Hypothalamus (tissue), 51 donors: ENCODE measurements at places on chromosomes 11 and 22.

GRCh38 chr22:22408731-22409696 lies 99.5 kb downstream of the ZNF280B start:
- DNase-seq = no peak

DNA sequence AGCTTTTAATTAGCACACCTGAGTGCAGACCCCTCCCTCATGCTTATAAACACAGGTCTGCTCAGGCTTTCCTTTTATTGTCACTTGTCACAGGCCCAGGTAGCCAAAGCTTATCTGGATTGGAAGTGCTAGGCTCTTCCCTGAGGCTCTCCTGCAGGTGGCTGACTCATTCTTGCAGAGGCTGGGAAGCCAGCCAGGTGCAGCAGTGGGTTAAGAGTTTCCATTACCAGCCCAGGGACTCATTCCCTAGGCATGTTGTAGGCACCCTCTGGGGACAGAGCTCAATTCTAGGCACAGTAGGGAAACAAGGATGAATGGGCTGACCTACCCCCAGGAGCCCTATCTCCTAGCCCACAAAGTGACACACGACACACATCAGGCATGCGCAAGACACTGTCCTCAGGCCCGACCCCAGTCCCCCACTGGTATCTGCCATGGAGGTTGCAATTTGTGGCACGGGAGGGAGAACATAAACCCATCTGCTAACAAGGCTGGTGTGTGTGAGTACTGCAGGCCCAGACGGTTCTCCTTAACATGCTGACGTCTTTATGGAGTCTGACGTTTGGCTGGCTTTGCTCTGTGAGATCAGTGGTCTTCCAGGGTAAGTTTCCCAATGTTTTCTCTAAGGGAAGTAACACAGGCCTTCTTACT lies 94.2 kb downstream of the ABTB2 start:
- DNase-seq = no peak

DNA sequence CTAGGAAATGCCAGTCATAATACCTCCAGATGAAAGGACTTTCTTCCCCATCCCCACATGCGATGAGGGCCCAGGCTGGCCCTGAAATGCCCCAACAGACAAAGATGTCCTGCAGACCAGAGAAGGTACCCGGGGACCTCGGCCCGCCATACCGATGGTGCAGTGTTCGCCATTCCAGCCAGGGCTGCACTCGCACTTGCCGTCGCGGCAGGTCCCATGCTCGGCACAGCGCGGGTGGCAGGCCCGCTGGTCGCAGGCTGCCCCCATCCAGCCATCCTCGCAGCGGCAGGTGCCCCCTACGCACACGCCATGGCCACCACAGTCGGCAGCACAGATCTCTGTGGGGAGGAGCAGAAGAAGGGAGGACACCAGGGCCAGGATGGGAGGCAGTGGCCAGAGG lies 212.1 kb upstream of the NARS2 start:
- DNase-seq = no peak

- DNase-seq = no peak
Measured at GRCh38 chr11:31780078-31780477, 31.0 kb downstream of the PAX6 start.

- DNase-seq = no peak
Measured at GRCh38 chr22:41285441-41285819, 557 bp downstream of the RANGAP1 start.

GRCh38 chr11:28529540-28530410 lies 421.6 kb downstream of the METTL15 start:
- no peak for DNase-seq
